Natural killer cell (primary cell): ENCODE measurements at places on chromosomes 12 and 14.

DNA sequence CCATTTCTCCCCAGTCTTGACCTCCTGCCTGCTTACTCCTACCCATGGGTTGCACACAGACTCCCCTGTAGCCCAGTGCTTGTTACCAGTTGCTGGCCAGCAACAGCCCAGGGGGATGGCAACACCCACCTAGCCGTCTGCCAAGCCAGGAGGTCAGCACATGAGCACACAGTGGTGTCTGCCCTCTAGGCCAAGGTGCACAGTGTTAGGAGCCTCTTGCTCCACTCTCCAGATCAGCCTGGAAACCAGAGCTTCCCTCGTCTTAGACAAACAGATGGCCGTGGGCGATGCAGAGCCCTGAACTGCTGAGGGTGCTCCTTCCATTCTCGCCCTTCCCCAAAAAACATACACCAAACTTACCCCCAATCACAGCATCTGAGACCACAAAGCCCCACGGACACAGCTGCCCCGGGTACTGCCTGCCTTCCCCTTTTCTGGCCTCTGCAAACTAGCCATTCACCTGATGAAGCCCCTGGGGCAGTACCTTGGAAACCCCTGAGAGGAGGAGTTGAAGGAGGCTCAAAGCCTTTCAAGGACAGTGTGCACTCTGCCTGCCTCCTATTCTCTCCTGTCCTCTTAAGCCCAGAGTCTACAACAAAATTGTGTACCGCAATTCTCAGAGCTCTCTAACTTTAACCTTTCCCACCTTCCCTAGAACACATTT, 1.0 kb upstream of the GPD1 start:
- no peaks in the 10 kb centered on the region for H3K4me1 ChIP-seq
- peaks cover 31% of the 10 kb centered on the region for H3K36me3 ChIP-seq
- H3K4me3 ChIP-seq = no peak overlapping the region
- DNase-seq = no peak
- H3K27me3 ChIP-seq = no peaks in the 10 kb centered on the region

- no peaks in the 10 kb centered on the region for H3K27me3 ChIP-seq
- no peak for DNase-seq
- no peaks in the 10 kb centered on the region for H3K4me1 ChIP-seq
- H3K36me3 ChIP-seq = no peaks in the 10 kb centered on the region
- H3K4me3 ChIP-seq = no peak overlapping the region
- no peak overlapping the region for H3K27ac ChIP-seq
Observed at GRCh38 chr14:81007131-81007530, 51.7 kb downstream of the TSHR start.

DNA sequence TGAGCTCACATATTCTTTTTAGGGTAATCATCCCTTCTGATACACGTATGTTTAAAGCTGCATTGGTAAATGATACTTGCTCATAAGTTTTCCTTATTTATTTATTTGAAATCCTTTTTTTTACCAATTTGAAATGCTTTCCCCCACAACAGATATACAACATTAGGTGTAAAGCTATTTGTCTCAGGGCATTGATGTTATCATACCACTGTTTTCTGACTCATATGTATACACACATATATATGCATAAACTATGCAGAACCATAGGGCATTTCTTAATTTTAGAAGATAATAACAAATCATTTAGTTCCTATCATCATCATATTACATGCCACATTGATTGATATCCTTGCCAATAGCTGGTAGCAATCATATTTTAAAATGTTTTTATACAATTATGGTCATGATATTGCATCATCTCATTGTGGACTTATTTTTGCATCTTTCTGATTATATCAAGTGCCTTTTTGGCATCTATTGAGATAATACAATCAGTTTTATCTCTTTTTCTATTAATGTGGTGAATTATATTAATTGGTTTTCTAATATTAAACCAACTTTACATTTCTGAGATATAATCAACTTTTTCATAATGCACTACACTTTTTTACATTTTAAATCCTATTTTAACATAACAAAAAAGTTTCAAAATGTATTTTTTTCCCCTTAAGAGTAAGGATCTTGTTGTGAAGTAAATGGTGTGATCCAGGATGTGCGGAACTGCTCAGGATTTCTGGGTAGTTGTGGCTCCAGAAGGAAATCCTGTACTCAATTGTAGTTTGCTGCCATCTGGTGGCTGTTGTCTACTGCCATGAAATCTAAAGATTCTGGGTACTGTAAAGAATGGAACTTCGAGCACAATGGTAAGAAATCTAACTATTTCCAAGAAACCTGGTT, 16.7 kb downstream of the OR9K2 start:
- peak; percentile 71 for DNase-seq
- no peak overlapping the region for H3K4me3 ChIP-seq
- no peaks in the 10 kb centered on the region for H3K27me3 ChIP-seq
- no peaks in the 10 kb centered on the region for H3K4me1 ChIP-seq

- H3K4me3 ChIP-seq = no peak overlapping the region
- no peak for DNase-seq
- H3K27ac ChIP-seq = no peak overlapping the region
- H3K4me1 ChIP-seq = peaks cover 34% of the 10 kb centered on the region
Observed at GRCh38 chr14:76984297-76984696, 44.2 kb downstream of the IRF2BPL start.

DNA sequence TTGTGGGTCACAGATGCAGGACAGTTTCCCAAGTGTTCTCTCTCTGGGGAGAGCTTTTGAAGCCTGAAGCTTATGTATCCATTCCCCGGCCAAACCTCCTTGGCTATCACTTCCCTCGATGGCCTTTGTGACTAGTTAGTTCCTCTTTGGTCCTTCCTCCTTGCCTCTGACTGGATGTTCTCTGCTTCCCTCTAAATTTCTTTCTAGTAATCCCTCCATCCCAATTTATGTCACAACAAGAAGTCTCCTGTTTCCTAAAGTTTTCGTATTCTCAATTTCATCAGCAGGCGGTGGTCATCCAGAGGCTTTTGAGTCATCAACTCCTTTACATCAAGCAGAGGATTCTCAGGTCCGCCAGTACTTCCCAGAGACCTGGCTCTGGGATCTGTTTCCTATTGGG, 27.5 kb downstream of the A2ML1 start:
- H3K4me3 ChIP-seq = no peak overlapping the region
- no peaks in the 10 kb centered on the region for H3K36me3 ChIP-seq
- DNase-seq = no peak

DNA sequence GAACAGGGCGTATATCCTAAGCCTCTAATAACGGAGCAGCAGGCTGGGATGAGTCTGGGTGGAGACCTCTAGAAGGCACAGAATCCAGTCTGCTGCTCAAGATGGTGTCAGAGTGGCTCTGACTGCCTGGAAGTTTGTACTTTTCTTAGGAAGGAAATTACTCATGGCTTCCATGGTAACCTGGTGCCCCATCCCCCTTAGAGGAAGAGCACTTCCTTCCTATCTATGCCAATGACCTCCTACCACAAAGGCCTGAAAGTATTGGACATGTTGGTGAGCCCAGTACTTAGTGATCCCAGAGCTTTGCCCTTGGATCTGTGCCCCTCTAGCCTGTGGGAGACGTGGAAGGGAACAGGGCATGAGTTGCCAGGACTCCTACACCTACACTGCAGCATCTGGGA, 1.5 kb downstream of the BATF start:
- no peak for DNase-seq
- H3K27me3 ChIP-seq = no peaks in the 10 kb centered on the region
- peaks cover 25% of the 10 kb centered on the region for H3K36me3 ChIP-seq
- H3K4me3 ChIP-seq = peak overlapping the region; percentile 71
- peak overlapping the region; percentile 45 for H3K27ac ChIP-seq
